ENCODE measurements at places on chromosomes 4 and X.

GRCh38 chr4:131026771-131027170 lies 1930.8 kb downstream of the C4orf33 start:
- DNase-seq = no peak

- no peak for DNase-seq
These were observed 11.9 kb downstream of the EXOC1 start for GRCh38 chr4:55865228-55865806.

GRCh38 chr4:120921456-120922380 lies 808 bp downstream of the PRDM5 start:
- DNase-seq = no peak

- no peak for DNase-seq
These were observed 689 bp upstream of the NHSL2 start for GRCh38 chrX:71909956-71910355.

- no peak for DNase-seq
These were observed 116.5 kb upstream of the LRPAP1 start for GRCh38 chr4:3648731-3649130.

GRCh38 chr4:28287831-28288233 lies 1427.2 kb downstream of the STIM2 start:
- no peak for DNase-seq

- no peak for DNase-seq
These were observed 61.7 kb downstream of the MAML3 start for GRCh38 chr4:140092094-140092851.

GRCh38 chrX:139077281-139078250 lies 366.0 kb upstream of the FGF13 start:
- no peak for DNase-seq

- DNase-seq = no peak
These were observed 208.4 kb downstream of the NDST4 start for GRCh38 chr4:114905017-114905416.

DNA sequence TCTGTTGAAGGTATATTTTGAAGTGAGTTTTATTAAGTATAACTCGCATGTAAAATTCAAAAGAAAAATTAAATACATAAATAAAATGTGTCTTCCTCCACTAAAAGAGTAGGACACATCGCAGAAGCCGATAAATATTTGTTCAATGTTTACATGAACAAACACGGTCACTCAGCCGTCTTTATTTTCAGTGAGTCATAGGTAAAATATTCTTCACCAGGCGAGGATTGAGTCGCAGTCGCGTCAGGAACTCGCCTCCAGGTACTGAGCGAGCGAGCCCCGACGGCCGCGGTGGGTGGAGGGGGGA lies 271 bp upstream of the FUNDC2 start:
- DNase-seq = no peak

GRCh38 chrX:86028681-86029080 lies 18.7 kb downstream of the CHM start:
- no peak for DNase-seq

Data from NK-92 treated with Interleukin-12 subunit alpha and Interleukin-12 subunit beta, amount 100 ng/mL, for 24 hours (cell line).